ENCODE measurements at places on chromosomes 5 and 9.

- peak; percentile 17 for DNase-seq
Observed at GRCh38 chr5:103582364-103582763, 19.8 kb upstream of the NUDT12 start.

DNA sequence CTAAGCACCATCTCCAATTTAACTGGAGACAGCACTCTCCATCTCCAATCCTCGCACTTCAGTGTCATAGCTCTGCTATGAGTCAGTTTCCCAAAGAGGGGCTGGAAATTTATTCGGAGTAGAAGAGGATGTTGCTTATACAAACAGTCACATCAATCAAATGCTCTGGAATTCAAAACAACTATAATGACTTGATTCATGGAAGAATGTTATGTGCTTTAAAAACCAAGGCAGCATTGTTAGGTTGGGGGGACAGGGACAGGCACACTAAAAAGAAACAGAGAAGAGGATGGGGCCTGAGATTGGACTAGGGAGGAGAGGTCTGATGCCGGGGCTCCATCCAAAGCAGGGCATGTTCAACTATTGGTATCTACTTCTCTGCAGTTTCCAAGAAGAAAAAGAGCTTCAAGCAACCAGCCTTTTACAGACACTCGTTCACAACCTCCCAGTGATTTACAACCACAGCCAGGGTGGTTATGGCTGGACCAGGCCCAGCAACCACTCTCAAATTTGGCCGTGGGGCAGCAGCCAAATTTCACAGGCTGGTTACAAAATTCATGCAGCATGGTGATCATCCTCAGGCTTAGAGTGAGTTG lies 117.5 kb upstream of the ZNF366 start:
- DNase-seq, result peak; percentile 84

GRCh38 chr9:27367175-27367798 lies 70.3 kb upstream of the EQTN start:
- DNase-seq, result no peak

GRCh38 chr5:35198686-35199085 lies 31.6 kb downstream of the PRLR start:
- DNase-seq, result peak; percentile 62

- DNase-seq, result no peak
Observed at GRCh38 chr5:58860680-58861079, 277.8 kb downstream of the RAB3C start.

GRCh38 chr5:114649878-114650277 lies 288.0 kb downstream of the KCNN2 start:
- DNase-seq, result no peak

- no peak for DNase-seq
Observed at GRCh38 chr9:93713716-93714115, 137.3 kb downstream of the PHF2 start.

DNA sequence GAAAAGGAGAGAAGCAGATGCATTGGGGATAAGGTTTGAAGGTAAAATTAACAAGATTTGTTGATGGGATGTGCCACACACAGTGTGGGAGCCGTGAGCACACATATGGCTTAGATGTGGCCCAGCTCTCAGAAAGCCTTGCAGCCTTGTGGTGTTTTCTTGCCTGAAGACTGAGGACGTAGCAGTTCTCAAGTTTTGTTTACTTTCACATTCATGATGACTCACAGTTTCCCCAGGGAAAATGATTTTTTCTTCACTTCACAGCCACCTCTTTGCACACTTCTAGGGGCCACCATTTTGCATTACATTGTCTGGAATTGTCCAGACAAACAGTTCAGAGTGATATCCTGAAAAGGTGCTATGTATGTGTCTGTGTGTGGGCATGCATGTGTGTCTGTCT lies 126.2 kb downstream of the BASP1 start:
- peak; percentile 47 for DNase-seq

- DNase-seq, result no peak
Observed at GRCh38 chr9:110126986-110127864, 80.7 kb downstream of the C9orf152 start.

DNA sequence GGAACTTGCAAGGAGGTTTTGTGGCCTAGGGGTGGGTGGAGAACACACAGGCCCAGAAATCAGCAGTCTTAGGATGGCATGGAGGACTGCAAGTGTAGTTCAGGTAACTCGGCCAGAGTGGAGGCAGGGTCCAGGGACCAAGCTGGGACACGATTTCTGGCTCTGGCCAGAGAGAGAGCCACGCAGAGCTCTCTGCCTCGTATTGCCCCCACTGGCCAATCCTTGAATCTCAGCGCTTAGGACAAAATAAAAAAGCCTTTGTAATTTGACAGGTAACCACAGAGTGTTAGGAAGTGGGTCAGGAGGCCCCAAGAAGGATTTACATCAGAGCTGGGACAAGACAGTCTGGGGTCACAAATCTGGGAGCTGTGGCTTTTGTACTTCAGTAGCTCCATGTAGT lies 11.7 kb downstream of the MAP3K1 start:
- no peak for DNase-seq

DNA sequence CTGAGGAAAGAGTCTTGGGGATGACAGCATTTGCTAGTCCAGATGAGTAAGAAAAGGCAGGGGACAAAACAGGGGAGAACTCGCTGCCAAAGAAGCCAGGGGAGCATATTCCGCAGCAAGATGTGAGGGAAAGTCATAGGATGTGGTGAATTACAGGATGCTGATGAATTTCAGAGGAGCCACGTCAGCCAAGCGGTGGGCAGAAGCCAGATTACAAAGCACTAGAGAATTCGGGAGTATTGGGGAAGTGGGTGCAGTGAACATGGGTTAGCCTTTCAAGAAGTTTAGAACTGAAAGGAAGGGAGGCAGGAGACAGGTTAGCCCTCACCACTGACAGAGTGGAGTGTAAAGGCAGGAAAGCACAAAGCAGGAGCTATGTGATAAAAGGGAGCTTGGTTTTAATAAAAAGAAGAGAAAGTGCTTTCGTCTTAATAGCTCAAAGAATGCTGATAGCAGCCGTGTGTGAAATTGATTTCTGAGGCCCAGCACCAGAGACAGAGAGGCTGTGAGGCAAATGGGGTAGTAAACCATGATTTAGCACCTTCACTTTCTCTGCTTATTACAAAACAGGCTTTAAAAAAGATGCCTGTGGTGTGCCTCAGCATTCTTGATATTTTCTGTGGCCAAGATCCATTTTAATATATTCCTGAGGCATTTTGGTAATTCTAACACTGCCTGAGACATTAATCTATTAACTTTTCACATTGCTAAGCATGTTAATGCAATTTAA lies 16.9 kb downstream of the ADAMTSL1 start:
- peak; percentile 97 for DNase-seq

DNA sequence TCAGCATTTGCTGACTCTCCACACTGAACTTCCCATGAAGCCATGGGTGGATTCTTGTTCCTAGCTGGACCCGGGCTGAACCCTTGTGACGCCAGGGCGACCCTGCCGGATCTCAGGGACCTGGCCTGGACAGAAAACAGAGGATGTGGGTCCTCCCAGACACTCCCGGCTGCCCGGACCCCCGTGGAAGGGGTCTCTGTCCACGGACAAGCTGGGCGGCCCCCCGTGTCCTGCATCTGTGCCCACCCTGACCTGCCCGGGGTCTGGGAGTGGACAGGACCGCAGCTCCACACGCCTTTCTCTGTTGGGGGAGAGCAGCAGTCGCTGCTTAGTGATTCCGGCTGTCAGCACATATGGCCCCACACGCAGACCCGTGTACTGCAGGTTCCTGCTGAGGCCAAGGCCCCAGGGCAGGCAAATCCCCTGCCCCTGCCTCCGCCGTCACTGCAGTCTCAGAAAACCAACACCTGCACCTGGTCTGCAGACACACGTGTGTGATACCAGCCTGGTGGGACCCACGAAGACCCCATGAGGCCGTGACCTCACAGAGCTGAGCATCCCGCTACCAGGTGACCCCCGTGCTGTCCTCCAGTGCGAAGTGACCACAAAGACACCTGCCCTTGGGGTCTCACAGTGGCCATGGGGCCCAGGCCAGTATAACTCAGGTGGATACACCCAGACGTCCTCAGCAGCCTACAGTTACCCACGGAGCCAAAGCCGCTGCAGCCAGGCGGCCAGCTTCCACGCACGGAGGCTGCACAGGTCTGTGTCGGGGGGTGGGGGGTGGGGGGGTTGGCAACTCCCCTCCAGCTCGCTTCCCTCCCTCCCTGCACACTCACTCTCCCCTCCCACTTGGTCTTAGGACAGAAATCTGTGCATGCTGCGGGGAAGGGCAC lies 50.6 kb downstream of the NKD2 start:
- no peak for DNase-seq

Data from GM04504 (cell line).